ENCODE measurements at places on chromosomes 3 and 15. TPM values are rescaled to one million over a fixed set of nuclear protein-coding genes. Genes with fewer than 3 reads are reported as not detected.

GRCh38 chr3:23743141-23743784 lies 62.5 kb upstream of the UBE2E1 start:
- no peak for DNase-seq

GRCh38 chr3:110814170-110815007 lies 257.2 kb upstream of the NECTIN3 start:
- peak; percentile 98 for DNase-seq

DNA sequence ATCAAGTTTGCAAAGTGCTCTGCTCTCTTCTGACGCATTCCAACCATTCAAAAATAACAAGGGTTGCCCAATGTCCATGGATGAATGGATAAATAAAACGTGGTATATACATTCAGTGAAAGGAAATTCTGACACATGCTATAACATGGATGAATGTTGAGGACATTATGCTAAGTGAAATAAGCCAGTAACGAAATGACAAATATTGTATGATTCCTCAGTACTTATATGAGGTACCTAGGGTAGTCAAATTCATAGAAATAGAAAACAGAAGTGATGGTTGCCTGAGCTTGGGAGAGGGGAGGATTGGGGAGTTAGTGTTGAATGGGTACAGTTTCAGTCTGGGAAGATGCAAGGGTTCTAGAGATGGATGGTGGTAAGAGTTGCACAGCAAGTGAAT lies 33.9 kb downstream of the SH3BP5 start:
- DNase-seq = no peak

GRCh38 chr15:59190291-59190690 lies 16.4 kb upstream of the LDHAL6B start:
- DNase-seq = no peak

RPN1 gene
- 592 TPM for total RNA-seq

DNA sequence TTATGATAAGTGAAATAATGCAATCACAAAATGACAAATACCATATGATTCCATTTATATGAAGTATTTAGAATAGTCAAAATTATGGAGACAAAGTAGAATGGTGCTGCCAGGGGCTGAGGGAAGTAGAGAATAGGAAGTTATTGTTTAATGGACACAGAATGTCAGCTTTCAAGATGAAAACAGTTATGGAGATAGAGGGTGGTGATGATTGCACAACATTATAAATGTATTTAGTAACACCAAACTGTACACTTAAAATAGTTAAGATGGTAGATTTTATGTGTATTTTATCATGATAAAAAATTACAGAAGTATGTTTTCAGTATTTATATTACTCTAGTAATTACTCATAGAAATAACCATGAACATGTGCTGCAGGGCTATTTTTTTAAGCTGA lies 100.8 kb upstream of the AZI2 start:
- no peak for DNase-seq

All from IMR-90 (cell line).